ENCODE measurements at places on chromosomes 2 and 18. TPM values are rescaled to one million over a fixed set of nuclear protein-coding genes. Genes with fewer than 3 reads are reported as not detected.

DNA sequence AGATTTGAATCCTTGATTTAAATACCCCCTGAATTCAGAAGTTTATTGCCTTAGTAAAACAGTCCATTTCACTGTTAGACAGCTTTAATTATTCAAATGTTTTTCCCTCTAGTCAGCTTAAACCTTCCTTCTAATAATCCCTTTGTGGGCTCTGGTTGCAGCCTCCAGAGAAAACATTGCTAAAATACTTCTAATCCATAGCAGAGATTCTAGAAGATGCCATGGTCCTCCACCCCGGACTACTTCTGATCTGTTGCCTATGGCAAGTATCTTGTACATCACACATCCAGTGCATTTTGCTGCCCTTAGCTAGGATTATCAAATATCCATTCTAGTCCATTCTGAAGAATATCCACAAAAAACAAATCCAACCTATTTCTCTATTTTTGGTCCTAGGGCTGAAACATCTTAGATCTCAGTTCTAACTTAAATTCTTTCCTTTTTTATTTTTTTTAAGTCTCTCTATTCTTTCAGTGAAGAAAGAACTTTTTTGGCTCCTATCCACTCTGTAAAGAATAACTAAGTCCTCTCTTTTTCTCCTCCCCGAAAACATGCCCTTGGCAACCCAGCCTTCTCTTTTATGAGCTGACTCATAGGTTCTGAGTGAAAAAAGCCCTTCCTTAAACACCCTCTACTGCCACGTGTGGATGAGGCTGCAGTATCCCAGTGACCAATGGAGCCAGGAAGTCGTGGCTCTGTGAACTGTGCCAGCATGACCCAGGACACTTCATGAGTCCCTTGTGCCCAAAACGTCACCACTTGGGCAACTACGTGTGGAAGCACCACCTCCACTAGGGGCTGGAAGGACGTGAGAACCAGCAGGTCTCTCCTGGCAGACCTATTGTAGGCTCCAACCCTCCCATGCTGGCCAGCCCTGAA lies 349.8 kb downstream of the TNS1 start:
- peak; percentile 97 for DNase-seq

OSBPL1A gene
- 52.2 TPM for total RNA-seq

TM4SF20 gene
- total RNA-seq: not detected

DNA sequence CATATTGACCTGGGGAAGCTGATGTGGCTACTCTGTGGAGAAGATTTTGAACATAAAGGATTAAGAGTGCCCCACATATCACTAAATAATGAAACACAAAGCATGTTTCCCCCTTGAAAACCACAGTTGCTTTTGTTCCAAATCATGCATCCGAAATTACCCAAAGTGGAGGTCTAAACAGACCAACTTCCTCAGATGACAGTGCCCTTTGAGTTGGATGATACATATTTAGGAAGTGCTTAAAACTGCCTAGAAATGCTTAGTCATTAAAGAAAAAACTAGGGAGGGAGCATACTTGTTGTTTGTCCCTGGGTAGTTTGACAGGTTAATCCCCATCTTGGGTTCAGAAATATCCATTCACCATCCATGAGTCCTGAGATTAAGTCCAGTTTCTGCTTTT lies 1070.3 kb downstream of the SUCLG1 start:
- no peak for DNase-seq

CNGA3 gene
- not detected for total RNA-seq

GRCh38 chr2:71759060-71759459 lies 305.7 kb downstream of the DYSF start:
- DNase-seq: no peak

- DNase-seq: no peak
These were observed 6.6 kb downstream of the ERFE start for GRCh38 chr2:238165288-238165921.

DNA sequence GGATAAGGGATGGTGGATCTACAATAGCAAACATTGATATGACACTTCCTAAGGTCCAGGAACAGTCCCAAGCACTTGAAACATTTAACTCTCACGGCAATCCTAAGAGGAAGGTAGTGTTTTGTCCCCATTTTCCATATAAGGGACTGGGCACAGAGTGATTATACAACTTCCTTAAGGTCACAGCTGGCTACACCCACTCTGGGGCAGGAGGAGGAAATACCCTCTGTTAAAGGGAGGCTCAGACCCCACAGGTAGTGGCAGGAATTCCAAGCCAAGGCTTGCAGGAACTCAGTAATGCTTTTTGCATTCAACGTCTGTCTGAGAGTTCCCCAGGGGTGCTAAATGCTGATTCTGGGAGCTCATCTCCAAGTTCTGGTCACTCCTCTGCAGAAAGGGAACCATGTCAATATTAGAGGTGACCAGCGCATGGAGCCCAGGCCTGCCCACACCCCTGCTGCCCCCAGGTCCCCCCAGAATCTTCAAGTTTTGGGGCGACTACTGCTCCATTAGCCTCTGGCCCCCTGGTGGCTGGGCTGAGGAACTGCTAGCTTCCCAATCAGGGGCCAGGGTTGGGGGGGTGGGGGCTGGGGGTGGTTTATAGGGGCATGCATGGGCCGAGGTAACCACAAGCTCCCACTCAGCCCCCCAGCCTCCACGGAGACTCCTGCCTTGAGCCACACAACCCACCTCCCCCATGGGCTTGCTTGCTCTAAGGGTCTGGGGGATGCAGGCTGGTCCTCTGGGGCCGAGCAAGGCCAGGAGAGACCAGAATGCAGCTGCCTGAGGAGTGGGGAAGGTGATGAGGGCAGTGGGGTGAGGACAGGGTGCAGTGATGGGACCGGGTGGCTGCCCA lies 11.1 kb downstream of the OBSL1 start:
- DNase-seq: no peak

GBX2 gene
- total RNA-seq: 2.9 TPM
